ENCODE measurements at places on chromosomes 3 and 15.

GRCh38 chr15:31342381-31342780 is 15.7 kb downstream of the KLF13 start:
- DNase-seq: no peak

DNA sequence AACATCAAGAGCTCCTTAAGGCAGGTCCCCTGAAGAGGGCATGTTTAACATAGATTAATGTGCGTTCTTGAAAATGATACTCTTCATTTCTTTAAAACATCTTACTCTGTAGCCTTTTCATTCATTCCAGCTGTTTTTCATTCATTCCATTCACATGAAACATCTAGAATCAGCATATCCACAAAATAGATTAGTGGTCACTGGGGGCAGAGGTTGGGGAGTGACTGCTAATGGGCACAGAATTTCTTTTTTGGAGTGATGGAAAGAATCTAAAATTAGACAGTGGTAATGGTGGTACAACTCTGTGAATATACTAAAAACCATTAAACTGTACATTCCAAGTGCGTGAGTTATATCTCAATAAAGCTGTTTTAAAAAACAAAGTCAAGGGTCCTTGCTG is 15.4 kb upstream of the CXCR6 start:
- no peak for DNase-seq

DNA sequence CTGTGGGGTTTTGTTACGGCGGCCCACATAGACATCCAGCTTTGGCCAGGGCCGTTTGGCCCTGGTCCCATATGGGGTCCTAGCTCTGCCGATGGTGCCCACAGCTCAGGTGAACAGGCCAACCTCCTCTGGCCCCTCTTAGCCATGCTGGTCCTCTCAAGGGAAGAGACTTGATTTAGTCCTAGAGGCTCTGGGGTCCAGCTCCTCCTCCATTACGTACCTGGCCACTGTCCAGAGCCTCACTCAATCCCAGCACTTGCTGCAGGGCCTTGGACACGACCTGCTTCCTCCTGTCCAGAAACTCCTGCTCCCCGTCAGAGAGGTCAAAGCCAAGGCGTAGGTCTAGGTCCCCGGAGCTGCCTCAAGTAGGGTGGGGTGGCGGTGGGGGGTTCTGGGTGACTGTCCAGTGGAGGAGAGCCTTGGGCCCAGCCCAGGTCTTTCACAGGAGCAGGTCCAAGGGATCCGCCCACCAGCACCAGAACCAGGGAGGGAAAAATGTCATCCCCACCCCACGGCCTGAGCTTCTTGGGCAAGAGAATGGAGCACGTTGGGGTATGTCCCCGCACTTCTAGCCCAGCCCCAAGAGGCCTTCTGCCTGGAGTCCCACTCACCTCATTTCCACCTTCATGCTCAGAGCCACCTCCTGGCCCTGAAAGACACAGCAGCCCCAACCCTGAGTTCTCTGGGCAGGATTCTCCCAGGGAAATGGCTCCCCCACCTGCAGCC is 6.8 kb downstream of the PLA2G4F start:
- DNase-seq: no peak

DNA sequence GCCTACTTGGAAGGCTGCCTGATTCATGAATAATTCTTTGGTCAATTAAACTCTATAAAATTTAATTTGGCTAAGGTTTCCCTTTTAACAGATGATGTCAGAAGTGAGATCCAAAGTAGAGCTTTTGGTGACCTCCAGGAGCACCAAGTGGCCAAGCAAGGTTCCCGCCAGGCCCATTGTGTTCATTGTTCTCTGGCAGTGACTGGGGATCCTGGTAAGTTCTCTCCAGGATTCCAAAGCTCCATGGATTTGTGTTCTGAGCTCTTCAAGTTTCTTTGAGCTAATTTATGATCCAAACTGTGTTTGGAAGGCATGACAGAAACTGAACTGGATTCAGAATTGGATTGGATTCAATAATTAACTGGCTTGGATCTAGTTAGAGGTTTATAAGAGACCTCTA is 72.0 kb upstream of the ALDH1L1 start:
- no peak for DNase-seq

- DNase-seq: no peak
Observed at GRCh38 chr15:57762302-57762701, 55.8 kb downstream of the POLR2M start.

DNA sequence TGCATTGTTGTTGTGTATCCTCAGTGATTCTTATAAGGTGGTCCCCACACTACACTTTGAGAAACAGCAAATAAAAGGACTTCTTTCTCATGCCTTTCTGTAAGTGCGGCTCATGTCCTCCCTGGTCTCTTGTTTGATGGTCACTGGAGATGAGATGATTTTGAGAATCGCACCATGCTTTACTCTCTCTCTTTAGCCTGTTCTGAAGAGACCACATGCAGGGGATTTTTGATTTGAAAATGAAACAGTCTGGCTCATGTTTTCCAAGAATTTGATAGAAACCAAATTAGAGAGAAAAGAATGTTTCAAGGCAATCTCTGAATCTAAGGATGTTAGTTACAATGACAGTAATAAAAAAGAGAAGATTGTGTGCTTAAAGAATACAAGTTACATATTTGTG is 18.0 kb downstream of the CLDN11 start:
- DNase-seq: no peak

GRCh38 chr15:72285927-72286516 is 13.7 kb upstream of the PARP6 start:
- DNase-seq: peak; percentile 58

GRCh38 chr3:40262331-40262730 is 47.2 kb upstream of the EIF1B start:
- DNase-seq: no peak

DNA sequence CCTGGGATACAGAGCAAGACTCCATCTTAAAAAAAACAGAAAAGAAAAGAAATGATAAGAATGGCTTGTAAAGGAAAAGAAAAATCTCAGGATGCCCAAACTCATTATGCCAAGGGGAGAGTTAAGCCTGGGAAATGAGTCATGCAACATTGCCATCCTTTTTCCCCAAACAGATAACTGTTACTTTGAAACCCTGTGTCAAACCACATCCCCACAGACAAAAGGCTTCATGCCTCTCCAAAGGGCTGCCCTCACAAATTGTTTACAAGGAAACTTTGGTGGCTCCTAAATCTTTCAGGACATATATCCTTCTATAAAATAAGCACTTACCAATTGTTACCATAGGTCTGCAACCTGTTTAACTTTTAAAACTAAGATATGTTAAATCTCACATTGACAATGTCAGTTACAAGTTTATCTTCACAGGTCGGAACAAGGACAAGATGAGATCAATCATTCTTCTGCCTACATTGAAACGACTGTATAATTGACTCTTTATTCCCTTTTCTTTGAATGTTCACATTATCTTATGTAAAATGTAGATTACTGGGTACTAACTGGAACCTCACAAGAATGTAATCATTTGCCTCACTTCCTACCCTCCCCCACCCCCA is 18.6 kb upstream of the SENP7 start:
- no peak for DNase-seq

DNA sequence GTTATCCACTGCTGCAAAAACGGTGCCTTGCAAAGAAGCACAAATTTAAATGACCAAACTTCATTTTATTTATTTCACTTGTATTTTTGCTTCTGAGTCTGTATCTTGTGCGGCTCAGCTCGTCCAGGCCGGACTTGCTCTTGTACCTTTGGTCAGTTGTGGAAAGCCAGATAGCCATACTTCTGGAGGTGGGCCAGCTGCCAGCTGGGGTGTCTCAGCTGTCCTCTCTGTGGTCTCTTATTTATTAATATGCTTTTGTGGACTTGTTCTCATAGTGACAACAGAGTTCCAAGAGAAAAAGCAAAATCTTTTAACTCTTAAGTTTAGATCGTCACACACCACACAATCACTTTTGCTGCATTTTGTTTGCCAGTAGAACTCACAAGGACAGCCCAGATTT is 87.7 kb downstream of the IL1RAP start:
- DNase-seq: no peak

- no peak for DNase-seq
Observed at GRCh38 chr15:88651971-88652370, 13.2 kb downstream of the ISG20 start.

GRCh38 chr15:92142242-92143232 is 251.1 kb upstream of the ST8SIA2 start:
- no peak for DNase-seq

DNA sequence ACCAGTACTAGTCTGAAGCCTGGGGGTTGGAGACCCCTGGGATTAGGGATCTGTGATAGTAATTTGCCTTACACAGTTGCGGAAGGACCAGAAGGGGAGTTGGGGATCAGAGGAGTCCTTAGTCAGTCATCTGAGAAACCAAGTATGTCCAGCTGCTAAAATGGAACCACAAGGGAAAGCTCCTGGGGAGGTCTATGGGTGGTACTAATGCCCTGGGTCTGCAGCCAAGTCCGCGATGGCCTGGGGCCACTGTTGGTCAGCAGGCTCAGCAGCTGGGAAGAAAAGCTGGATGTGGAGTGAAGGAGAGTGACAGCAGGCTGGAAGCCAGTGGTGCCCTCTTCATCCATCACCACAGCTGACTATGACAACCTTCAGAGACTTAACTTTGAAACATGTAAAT is 2.2 kb upstream of the ANKDD1A start:
- DNase-seq: no peak

DNA sequence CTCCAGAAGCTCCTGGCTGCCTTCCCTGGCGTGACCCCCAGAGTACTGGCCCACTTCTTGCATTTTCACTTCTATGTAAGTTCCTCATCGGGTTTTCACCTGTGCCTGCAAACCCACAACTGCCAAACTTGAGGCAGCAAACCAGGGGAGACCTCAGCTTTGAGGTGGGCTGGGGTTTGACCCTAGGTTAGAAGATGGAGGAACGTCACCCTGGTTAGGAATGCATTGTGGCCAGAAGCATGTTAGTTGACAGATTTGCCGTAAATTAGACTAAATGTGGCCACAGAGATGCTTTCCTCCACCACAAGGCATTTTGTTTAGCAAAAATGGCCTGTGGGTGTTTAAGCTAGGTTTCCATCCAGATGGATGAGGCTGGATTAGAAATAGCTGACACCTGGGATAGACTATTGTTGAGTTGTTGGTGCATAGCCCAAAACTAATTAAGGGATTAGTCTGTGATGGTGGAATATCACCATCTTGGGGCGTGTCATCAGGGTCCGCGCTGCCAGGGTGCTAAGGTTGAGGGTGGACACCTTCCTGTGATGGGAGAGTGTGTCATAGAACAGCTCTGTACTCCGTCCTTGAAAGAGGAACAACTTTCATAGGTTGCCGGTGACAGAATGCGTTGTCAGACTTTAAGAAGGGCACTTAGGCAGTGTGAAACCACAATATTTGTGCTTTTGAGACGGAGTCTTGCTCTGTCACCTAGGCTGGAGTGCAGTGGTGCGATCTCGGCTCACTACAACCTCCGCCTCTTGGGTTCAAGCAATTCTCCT is 3.6 kb downstream of the NISCH start:
- no peak for DNase-seq

- DNase-seq: no peak
Observed at GRCh38 chr3:52530918-52531826, 2.5 kb downstream of the NT5DC2 start.

DNA sequence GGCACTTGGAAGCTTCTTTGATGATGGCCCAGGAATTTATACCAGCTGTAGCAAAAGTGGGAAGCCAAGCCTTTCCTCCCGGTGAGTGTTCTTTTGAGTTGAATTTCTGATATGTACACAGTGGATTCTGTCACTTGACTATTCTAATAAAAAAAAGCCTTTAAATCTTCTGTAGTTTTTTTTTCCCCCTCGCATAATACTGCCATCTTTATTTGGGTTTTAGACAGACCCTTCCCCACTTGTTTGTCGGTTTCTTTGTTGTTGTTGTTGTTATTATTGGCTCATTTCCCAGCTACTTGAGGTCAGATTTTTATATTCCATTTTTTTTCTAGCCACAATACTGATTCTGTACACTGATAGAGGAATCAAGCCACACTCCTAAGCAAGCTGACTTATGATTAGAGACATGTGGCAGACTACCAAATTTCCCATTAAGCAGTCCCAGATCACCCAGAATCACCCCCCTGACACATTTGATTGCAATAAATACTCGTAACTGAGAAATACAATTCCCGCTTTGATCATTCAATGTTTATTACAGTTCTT is 122.4 kb upstream of the IL12A start:
- DNase-seq: no peak

DNA sequence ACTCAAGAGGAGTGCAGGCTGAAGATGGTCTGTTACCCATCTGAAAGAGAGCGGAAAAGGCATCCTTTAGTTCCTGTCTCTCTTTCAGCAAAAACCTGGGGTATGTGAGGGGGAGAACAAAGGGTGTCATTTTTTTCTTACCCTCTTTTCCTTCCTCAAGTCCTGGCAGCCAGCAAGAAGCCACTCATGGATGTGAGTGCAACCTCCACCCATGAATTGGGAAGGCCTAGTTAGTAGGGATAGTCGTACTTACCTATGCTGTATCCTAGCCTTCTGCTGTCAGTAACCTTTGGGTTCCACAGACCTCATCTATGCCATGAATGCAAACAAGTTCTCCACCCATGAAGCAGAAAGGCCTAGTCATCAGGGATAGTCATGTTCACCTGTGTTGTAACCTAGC is 472.8 kb downstream of the ZIC1 start:
- no peak for DNase-seq

DNA sequence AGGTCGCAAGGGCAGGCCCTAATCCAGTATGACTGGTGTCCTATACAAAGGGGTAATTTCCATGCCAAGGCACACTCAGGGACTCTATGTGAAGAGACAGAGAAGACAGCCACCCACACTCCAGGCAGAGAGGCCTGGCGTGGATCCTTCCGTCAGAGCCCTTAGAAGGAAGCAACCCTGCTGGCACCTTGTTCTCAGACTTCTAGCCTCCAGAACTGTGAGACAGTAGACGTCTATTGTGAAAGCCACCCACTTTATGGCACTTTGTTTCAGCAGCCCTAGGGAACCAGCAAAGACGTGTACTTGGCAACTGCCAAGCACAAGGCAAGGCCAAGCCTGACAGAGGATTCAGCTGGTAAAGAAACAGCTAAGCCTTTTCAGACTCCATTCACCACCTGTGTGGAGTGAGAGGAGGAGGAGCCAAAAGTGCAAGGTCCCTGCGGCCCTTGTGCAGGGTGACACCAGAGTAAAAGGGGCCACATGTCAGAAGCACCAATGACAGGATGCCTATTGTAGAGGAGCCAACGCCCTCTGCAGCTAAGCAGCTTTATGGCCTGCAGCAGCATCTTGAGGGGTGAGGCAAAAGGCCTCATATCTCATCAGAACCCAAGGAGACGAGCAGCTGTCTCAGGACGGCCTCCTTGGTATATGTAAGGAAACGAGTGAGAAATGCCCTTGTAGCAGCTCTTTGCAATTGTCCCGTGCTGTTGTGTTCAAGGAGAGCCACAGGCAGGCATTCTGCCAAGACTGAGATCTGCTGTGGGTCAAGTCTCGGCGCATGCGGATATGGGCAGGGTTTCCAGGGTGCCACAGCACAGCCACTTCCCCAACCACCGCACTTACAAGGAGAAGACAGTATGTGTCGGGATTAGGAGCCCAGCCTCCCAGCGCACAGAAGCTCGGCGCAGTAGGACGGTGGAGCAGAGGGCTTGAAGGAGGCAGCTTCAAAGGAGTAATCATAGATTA is 121.5 kb upstream of the LIPC start:
- DNase-seq: no peak

GRCh38 chr3:97432914-97433313 is 331.6 kb upstream of the ARL6 start:
- no peak for DNase-seq
